Keratinocyte (primary cell): ENCODE measurements at places on chromosomes 12 and 14.

DNA sequence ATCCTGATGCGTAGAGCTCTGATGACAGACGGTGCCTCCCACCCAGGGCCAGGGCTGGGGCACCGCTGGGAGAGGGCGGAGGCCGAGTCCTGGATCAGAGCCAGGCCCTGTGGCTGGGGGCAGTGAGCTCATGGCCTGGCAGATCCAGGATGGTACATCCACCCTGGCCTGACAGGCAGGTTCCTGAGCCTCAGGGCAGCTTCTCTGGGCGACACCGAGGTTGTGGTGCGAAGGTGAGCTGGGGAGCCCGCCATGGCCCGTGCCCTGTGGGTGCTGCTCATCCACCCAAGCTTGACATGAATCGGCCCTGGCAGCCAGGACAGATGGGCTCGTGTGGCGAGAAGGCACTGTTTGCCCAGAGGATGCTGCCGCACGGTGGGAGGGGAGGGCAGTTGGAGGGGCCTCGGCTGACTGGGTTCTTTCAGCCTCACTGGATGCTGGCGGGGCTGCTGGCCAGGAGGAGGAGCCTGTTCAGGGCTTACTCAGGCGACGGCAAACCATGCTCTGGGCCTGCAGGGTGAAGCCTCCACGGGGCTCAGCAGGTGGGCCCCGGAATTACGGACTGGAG lies 16.6 kb downstream of the LRTM2 start:
- DNase-seq = no peak
- H3K36me3 ChIP-seq = no peaks in the 10 kb centered on the region
- no peaks in the 10 kb centered on the region for H3K4me1 ChIP-seq
- H3K27me3 ChIP-seq = peaks cover 15% of the 10 kb centered on the region

- H3K4me1 ChIP-seq = peaks cover 67% of the 10 kb centered on the region
- peak; percentile 95 for DNase-seq
- no peak overlapping the region for H3K4me3 ChIP-seq
- H3K27me3 ChIP-seq = no peaks in the 10 kb centered on the region
Observed at GRCh38 chr12:108838194-108839017, 19.0 kb downstream of the SSH1 start.

DNA sequence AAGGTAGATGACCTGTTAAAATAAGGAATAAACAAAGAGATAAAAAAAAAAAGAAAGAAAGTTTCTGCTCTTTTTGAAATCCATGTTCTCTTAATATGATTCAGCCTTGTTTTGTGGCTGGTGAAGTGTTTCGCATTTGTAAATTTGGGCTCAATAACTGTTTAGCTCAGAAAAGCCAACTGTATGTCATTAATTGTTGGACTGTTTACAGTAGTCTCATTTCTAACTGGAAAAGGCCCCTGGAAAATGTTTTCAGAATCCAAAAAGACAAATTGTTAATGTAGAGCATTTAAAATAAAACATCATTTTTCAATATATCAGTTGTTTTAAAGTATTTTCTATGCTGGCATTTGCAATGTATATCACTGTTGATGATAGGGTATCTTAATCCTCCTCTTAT lies 47.4 kb upstream of the DYRK2 start:
- H3K27me3 ChIP-seq = peaks cover 3% of the 10 kb centered on the region
- no peak overlapping the region for H3K27ac ChIP-seq
- no peaks in the 10 kb centered on the region for H3K36me3 ChIP-seq

- no peaks in the 10 kb centered on the region for H3K36me3 ChIP-seq
- H3K4me3 ChIP-seq = no peak overlapping the region
Observed at GRCh38 chr12:3892631-3893030, 19.4 kb upstream of the PARP11 start.

DNA sequence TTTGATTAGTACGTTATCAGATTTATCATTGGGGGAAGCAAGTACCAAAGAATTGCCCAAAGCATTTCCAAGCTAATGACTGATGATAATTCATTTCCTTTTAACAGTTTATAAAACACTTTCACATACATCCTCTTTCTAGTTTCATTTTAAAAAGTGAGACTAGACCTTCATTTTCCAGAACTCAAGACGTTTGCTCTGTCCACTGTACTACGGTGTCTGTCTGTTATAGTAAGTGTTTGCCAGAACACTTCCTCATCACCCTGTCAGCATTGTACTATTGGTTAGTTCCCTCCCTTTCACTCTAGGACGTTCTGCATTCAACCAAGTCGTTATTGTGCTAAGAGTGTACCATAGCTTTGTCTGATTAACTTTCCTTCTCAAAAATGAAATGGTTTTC lies 81.7 kb upstream of the TMEM263 start:
- H3K4me1 ChIP-seq = peaks cover 8% of the 10 kb centered on the region
- H3K4me3 ChIP-seq = no peak overlapping the region
- H3K36me3 ChIP-seq = no peaks in the 10 kb centered on the region
- no peak for DNase-seq

- no peak overlapping the region for H3K27ac ChIP-seq
- peaks cover 2% of the 10 kb centered on the region for H3K36me3 ChIP-seq
- no peaks in the 10 kb centered on the region for H3K27me3 ChIP-seq
Observed at GRCh38 chr12:56528846-56529245, 7.2 kb downstream of the RBMS2 start.

- H3K4me3 ChIP-seq = peak overlapping the region; percentile 90
- no peaks in the 10 kb centered on the region for H3K36me3 ChIP-seq
- DNase-seq = no peak
- H3K27me3 ChIP-seq = no peaks in the 10 kb centered on the region
Observed at GRCh38 chr14:31419967-31420318, 407 bp downstream of the HEATR5A start.

GRCh38 chr12:66739940-66740651 lies 61.2 kb upstream of the GRIP1 start:
- no peak overlapping the region for H3K4me3 ChIP-seq
- no peak for DNase-seq
- H3K36me3 ChIP-seq = no peaks in the 10 kb centered on the region
- no peak overlapping the region for H3K27ac ChIP-seq
- H3K27me3 ChIP-seq = no peaks in the 10 kb centered on the region

DNA sequence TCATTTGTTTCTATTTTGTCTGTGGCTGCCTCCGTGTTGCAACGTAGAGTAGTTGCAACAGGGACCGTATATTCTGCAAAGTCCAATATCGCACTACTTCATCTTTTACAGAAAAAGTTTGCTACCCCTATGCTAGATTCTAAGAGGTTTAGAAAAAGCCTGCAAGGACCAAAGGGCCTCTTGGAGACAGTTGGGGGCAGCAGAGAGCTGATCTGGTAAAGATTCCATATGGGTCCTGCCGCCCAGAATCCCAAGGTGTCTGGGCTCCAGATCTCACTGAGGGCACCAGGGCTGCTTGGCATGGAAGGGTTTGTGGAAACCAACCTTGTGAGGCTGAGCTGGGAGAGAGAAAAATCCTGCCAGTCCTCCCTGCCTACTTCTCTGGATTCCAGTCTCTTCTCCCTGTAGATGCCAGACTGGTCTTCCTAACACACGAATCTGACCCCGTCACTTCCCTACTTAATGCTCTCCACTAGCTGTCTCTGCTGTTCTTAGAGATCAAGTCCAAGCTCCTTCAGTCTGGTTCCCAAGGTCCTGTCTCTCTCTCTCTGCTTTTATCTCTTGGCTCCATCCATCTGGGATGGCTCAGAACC lies 74.6 kb downstream of the GLRX5 start:
- no peaks in the 10 kb centered on the region for H3K36me3 ChIP-seq
- H3K4me3 ChIP-seq = no peak overlapping the region
- H3K27ac ChIP-seq = no peak overlapping the region
- no peak for DNase-seq

DNA sequence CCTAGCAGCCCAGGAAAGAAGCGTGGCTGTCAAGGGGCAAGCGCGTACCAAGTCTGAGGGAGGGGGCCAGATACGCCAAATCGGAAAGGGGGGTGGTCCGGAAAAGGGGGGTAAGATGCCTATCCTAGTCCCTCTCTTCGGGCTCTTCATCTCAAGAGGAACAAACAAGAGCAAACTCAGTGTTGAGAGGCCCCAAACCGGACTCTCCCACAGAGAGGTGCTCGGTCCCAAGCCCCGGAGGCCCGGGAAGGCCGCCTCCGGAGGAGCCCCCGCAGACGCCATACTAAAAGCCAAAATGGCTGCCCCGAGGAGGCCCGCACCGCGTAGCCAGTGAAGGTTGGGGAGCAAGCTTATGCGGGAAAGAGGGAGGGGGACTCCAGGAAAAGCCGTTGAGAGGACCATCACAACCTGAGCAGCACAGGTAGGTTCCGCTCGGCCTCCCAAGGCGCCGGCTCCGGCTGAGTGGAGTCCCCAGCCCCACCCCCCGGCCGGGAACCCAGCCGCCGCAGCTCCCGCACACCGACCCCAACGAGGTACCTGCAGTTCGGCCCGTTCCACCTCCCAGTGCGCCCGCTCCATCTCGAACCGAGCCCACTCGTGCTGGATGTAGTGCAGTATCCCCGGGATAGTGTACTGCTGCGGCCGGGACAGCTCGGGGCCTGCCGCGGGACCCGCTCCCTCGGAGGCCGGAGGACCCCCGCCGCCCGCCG lies at the start of gene AP4S1:
Gene AP4S1 (plus strand): TSS at position 283 of the 710 bp plus-strand sequence. CDS start 40,548 bp downstream, outside the sequence.
- peak within 1 kb of the TSS; percentile 96 for H3K27ac ChIP-seq
- peaks cover 1% of the 10 kb centered on the region for H3K36me3 ChIP-seq
- H3K4me3 ChIP-seq = peak within 1 kb of the TSS; percentile 91
- H3K4me1 ChIP-seq = no peaks in the 10 kb centered on the region
- no peak for DNase-seq

GRCh38 chr14:50497351-50497750 lies 35.0 kb downstream of the MAP4K5 start:
- no peak overlapping the region for H3K4me3 ChIP-seq
- no peak overlapping the region for H3K27ac ChIP-seq
- H3K36me3 ChIP-seq = peaks cover 2% of the 10 kb centered on the region
- no peaks in the 10 kb centered on the region for H3K27me3 ChIP-seq

DNA sequence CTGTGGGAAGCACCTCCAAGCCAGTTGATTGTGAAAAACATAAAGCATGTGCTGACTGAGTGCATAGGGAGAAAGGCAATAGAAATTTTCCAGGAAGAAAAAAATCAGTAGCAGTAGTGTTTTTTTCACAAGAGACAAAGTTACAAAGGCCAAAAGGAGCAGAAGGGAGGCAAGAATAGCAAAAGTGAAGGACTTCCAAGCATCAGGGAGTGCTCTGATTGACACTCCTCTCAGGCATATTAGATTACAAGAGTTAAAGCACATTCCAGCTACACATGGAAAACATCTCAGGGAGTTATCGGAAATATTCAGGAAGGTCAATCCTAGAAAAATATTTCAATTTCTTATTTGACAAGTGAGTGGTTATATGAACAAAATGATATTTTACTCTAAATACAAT lies 508.0 kb downstream of the MDGA2 start:
- no peak overlapping the region for H3K27ac ChIP-seq
- no peaks in the 10 kb centered on the region for H3K36me3 ChIP-seq
- H3K27me3 ChIP-seq = no peaks in the 10 kb centered on the region

DNA sequence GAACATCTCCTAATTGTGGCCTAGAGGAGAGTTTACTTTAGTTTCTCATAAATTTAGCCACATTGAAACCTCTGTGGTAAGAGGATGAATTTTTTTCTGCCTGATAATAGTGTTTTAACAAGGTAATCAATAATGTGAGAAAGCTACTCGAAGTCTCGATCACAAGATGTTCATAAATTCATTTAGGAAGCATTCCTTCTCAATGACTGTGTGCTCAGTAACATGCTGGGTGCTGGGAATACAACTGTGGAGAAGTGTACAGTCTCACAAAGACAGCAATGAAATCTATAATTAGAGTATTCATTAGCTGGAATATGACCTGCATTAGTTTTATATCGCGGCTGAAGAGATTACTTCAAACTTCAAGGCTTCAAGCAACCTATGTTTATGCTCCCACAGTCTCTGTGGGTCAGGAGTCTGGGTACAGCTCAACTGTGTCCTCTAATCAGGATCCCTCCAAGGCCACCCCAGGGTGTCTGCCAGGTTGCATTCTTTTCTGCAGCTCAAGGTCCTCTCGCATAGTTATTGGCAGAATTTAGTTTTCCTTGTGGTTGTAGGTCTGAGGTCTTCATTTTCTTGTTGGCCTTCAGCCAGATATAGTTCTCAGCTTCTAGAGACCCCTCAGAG lies 167.6 kb downstream of the ANO4 start:
- no peak for DNase-seq
- no peak overlapping the region for H3K27ac ChIP-seq
- H3K36me3 ChIP-seq = no peaks in the 10 kb centered on the region
- H3K4me1 ChIP-seq = no peaks in the 10 kb centered on the region
- no peaks in the 10 kb centered on the region for H3K27me3 ChIP-seq

DNA sequence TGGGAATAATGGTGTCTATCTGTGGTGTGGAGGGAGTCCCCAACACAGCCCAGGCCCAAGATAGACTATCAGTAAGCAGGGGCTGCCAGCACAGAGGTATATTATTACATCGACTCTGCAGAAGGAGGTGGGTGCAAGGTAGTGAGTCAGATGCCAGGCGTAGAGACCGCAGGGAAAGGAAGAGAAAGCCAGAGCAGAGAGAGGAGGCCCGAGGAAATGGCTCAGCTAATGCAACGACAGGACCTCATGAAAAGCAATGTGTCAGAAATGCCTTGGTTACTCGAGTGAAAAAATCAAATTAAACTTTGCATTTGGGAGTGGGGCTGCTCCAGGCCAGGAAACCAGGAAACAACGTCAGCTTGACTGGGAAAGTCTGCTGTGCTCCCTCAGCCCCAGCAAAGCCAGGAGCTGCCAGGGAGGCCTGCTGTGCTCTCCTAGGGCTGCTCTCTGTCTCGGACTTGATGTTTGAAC lies 173.2 kb downstream of the SUDS3 start:
- H3K36me3 ChIP-seq = no peaks in the 10 kb centered on the region
- H3K27ac ChIP-seq = no peak overlapping the region
- no peaks in the 10 kb centered on the region for H3K27me3 ChIP-seq

- H3K4me1 ChIP-seq = peaks cover 28% of the 10 kb centered on the region
- DNase-seq = no peak
Observed at GRCh38 chr12:46395388-46395787, 22.8 kb upstream of the SLC38A2 start.

GRCh38 chr12:13455778-13456144 lies 259.2 kb downstream of the EMP1 start:
- no peak overlapping the region for H3K4me3 ChIP-seq
- no peak overlapping the region for H3K27ac ChIP-seq
- H3K36me3 ChIP-seq = no peaks in the 10 kb centered on the region
- H3K4me1 ChIP-seq = no peaks in the 10 kb centered on the region
- no peak for DNase-seq

- no peak overlapping the region for H3K4me3 ChIP-seq
- H3K27ac ChIP-seq = no peak overlapping the region
- H3K27me3 ChIP-seq = no peaks in the 10 kb centered on the region
- no peaks in the 10 kb centered on the region for H3K36me3 ChIP-seq
Observed at GRCh38 chr14:23896609-23897153, 56.9 kb upstream of the DHRS4 start.

GRCh38 chr14:24183014-24183481 lies 5.6 kb downstream of the IPO4 start:
- H3K36me3 ChIP-seq = peaks cover 55% of the 10 kb centered on the region
- H3K27me3 ChIP-seq = no peaks in the 10 kb centered on the region
- no peak overlapping the region for H3K4me3 ChIP-seq
- peaks cover 9% of the 10 kb centered on the region for H3K4me1 ChIP-seq

GRCh38 chr12:45124485-45125155 lies 73.7 kb upstream of the DBX2 start:
- no peaks in the 10 kb centered on the region for H3K36me3 ChIP-seq
- no peak overlapping the region for H3K4me3 ChIP-seq
- no peaks in the 10 kb centered on the region for H3K4me1 ChIP-seq
- H3K27me3 ChIP-seq = no peaks in the 10 kb centered on the region
- no peak for DNase-seq
- no peak overlapping the region for H3K27ac ChIP-seq
